HepG2 (cell line): ENCODE measurements at places on chromosomes 5 and 9. TPM values are rescaled to one million over a fixed set of nuclear protein-coding genes. Genes with fewer than 3 reads are reported as not detected.
A peak's percentile ranks its signal among the peaks of the same experiment; 100 is the strongest.

AK8 gene
- total RNA-seq, result not detected in 2 replicates

GRCh38 chr9:99181206-99181605 is 40.5 kb downstream of the ALG2 start:
- no peak overlapping the region for H3K27ac ChIP-seq
- no peaks in the 10 kb centered on the region for H3K27me3 ChIP-seq
- no peak for DNase-seq
- H3K36me3 ChIP-seq, result no peaks in the 10 kb centered on the region
- no peak overlapping the region for H3K4me3 ChIP-seq

GRCh38 chr5:100409660-100410151 is 125.5 kb upstream of the FAM174A start:
- H3K36me3 ChIP-seq, result no peaks in the 10 kb centered on the region
- no peak overlapping the region for H3K4me3 ChIP-seq
- H3K27ac ChIP-seq, result no peak overlapping the region
- no peak for DNase-seq

- peaks cover 31% of the 10 kb centered on the region for H3K4me1 ChIP-seq
- peak; percentile 21 for DNase-seq
- no peak overlapping the region for H3K4me3 ChIP-seq
- no peaks in the 10 kb centered on the region for H3K27me3 ChIP-seq
- H3K27ac ChIP-seq, result no peak overlapping the region
These were observed 60.8 kb downstream of the ERGIC1 start for GRCh38 chr5:172894767-172895388.
